NCI-H1105 treated with DMSO at 0.1 percent for 48 hours (cell line): ENCODE measurements at places on chromosomes 3 and 15.
A peak's percentile ranks its signal among the peaks of the same experiment; 100 is the strongest.

DNA sequence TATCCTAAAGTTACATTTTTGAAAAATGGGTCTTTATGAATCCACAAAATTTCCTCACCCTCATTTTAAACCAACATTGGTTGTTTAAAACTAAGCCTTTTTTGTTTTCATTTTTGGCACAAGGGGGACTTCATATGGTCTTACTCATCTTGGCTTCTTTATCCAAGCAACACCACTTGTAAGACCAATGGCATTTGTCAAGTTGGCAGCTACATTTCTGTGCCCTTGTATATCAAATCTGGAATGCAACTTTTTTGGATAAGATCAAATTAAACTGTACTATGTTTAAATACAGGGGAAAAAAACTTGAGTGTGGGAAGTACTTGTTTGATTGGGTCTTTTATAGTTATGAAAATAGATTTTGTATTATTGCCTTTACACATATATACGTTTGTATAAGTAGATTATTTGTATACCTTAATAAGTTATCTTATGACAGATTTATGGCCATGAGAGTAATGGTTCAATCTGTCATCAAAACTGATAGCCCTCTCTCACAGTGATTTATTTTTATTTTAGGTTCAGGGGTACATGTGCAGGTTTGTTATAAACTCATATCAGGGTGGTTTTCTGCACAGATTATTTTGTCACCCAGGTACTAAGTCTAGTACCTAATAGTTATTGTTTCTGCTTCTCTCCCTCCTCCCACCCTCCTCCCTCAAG lies 43.4 kb downstream of the GPR160 start:
- DNase-seq = no peak

- DNase-seq = no peak
These were observed 10.3 kb downstream of the DZIP3 start for GRCh38 chr3:108599677-108600409.

DNA sequence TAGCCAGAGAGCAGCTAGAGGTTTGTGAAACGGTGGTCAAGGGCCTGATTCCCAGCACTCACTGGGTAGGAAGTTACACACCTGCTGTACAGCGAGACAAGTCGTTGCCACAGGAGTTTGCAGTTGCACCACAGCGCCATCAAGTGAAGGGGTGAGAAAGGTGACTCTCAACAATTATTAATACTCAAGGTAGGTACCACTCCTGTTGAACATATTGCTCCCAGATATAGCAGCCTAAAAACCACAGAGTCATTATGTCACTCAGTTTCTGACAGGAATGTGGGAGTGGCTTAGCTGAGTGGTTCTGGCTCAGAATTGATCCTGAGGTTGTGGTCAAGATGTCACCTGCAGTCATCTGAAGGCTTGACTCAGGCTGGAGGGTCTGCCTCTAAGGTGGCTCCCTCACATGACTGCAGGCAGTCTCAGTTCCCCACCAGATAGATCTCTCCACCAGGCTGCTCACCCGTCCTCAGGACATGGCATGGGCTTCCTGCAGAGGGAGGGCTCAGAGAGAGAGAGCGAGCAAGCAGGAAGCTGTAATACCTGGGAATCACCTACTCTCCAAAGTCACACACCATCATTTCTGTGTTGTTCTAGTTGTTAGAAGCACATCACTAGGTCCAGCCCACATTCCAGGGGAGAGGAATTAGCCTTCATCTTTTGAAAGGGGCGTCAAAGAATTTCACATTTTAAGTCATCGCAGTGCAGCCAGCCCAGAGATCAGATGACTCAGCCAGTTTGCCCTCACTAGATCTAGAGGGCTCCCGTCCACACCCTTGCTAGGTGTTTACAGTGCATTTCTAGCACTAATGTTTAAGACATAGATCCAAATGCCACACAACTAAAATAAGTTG lies 17.0 kb upstream of the ANO10 start:
- DNase-seq = no peak

GRCh38 chr3:31433679-31433992 lies 99.1 kb upstream of the STT3B start:
- DNase-seq = no peak

DNA sequence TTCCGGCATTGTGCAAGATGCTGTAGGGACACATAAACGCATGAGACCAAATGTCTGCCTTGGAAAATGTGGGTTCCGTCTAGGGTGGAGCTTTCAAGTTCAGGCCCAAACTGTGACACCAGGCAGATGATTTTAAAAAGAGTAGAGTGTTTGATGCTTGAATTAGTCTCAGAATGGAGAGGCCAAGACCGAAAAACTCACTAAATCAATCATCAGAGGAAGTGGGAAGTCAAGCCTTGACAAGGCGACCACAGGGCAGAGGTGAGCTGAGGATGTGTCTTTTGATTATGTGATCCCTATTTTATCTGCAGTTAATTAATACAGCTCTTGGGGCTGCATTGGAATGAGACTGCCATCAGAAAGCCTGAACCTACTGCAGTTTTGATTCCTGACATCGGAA lies 275.4 kb downstream of the ABHD5 start:
- DNase-seq = no peak

DNA sequence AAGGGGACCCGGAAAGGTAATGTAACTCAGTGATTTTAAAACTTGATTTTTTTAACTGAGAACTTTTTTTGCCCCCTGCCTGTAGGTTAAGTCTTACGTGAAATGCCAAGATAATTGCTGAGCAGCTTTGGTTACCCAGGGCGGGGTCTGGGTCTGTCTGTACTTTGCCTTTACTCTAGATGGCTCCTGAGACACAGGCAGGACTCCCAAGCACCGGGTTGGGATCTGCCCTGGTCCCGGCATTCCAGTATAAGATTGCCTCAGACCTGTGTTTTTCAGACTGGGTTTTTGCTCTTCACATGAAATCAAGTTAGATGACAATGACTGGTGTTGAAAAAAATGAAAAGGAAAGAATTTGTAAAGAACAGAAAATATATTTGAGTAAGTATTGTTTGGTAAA lies 40.3 kb downstream of the WDR76 start:
- no peak for DNase-seq

- DNase-seq = no peak
These were observed 4.7 kb downstream of the LINGO1 start for GRCh38 chr15:77628010-77628409.

DNA sequence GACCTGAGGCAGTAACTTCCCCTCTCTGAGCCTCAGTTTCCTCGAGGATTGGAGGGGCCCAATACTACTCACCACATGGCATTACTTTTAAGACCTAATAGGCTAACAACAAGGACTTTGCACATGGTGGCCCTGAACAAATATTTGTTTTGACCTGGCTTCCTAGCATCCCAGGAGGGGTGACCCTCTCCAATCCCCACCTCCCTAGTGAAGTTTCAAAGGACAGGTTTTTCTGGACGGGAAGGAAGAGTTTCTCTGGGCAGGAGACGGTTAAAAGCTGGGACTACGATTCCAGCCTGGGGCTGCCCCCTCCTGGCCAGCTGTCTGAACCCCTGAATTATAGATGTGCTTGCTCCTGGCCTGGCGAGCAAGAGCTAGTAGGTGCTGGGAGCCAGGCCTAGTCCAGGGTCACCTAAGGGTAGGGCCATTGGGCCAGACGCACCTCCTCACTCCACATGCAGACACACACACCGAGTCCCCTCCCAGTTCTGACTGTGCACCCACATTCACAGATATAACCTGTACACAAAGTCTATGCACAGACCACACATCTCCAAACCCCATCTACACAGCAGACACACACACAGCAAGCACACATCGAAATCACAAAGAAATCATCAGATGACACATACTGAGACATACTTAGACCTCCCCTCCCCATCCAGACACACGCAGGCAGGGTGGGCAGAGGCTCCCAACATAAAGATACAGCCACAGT lies 2.7 kb upstream of the ISL2 start:
- no peak for DNase-seq

DNA sequence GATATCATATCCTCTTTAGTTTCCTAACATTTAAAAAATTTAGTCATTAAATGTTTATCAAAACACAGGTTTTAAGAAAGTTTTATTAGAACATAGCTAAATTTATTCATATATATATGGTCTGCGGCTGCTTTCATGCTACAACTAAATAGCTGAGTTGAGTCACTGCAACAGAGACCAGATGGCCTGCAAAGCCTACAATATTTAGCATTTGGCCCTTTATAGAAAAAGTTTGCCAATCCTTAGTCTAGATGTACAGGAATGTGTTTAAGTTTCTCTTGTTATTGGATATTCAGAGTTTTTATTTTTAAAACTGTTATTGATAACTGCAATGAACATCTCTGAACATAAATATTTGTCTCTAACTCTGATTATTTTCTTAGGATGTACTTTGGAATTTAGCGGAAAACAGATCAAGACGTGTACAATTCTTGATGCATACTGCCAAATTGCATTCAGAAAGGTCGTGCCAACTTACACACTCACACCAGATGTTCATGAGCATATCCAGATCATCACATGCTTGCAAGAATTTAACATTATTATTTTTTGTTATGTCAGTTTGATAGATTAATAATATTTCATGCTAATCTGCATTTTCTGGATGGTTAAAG lies 157.9 kb downstream of the STAC start:
- no peak for DNase-seq

GRCh38 chr3:180329187-180329586 lies 272.8 kb upstream of the TTC14 start:
- no peak for DNase-seq

GRCh38 chr15:75620841-75621391 lies 4.6 kb downstream of the SNUPN start:
- DNase-seq = no peak

DNA sequence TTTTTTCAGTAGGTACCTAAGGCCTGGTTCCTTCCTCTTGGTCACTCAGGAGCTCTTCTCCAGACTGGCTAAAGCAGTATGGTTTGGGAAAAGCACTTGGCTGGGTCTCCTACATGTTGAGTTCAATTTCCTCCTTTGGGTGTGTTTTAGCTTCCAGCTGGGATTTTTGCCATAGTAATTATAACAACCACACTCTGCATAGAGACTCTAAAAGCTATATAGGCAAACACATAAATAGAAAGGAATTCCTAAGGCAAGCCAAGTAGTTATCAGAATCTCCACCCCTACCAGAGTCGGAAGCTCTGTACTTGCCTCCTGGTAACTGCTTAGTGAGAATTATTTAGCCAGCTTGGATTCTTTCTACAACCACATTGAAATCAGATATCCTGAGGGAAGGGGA lies 48.6 kb downstream of the FOXL2 start:
- no peak for DNase-seq

GRCh38 chr15:75446151-75446550 lies 5.3 kb downstream of the SIN3A start:
- DNase-seq = no peak

- DNase-seq = no peak
These were observed 339.9 kb upstream of the RBMS3 start for GRCh38 chr3:28940994-28941393.

- peak; percentile 39 for DNase-seq
These were observed 70.6 kb downstream of the GAP43 start for GRCh38 chr3:115693868-115694267.

- no peak for DNase-seq
These were observed 35.7 kb downstream of the IQCH start for GRCh38 chr15:67290319-67290718.

DNA sequence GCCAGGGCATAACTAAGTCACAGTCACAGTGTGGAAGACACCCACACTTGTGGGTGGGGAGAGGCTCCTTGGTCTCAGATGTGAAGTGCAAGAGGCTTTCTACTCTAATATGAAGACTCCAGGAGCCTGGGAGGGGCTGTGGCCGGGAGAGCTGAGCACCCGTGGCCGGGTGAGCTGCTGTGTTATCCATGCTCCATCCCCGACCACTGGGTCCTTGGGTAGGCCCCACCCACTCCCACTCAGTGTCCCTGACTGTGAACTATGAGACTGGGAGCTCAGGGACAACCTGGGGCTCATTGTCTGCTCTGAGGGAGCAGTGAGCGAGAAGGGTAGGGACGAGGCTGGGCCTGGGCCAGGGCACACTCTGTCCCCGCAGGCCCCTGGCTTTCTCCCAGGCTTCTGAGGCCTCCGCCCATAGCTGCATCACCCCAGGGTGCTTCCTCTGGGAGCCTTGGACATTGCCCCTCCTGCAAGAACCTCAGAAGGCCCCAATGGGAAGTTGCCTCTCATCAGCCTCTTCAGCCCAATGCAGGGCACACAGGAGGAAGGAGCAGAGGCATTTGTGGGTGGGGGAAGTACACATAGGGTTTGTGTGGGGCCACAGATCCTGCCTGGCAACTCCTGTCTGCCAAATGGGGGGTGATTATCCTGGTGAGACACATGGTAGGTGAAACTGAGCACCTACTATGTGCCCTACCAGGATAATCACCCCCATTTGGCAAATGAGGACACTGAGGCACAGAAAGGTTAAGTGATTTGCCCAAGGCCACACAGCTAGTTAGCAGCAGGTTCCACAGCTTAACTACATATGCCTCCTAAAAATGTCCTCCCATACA lies 2.4 kb downstream of the ANPEP start:
- no peak for DNase-seq

DNA sequence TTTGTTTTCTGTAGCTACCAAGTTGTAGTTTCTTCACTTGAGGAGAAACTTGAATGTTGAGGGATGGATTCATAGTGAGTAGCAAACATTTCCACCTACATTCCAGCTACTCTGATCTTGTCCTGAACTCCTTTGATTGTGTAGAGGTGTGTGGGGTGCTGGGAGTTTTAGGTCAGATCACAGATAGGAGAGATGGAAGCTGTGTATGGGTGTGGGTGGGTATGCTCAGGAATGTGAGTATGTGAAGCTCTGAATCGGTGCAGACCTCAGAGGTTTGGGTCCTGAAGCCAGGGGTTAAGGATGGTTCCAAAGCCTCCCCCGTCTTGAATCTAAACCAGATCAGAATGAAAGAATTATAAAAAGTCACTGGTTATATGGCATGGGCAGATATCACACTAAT lies 52.6 kb upstream of the VILL start:
- DNase-seq = no peak

DNA sequence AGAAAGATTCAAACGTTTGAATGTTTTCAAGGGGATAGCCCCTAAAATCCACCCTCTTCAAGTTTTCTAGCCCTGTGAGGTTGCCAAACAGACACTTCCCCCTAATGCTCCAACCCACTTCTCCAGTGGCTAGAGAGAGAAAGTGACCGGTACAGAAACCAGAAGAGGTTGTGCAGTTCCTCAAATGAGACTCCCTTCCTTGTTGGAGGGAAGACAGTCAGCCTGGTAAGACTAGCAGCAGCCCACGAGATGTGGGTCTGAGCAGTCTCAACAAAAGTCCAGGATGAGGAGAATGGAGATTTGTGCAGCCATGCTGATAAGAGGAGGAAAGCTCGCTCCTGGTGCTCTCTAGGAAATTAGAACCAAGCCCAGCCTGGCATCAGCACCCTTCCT lies 222.8 kb upstream of the TPRG1 start:
- DNase-seq = no peak

DNA sequence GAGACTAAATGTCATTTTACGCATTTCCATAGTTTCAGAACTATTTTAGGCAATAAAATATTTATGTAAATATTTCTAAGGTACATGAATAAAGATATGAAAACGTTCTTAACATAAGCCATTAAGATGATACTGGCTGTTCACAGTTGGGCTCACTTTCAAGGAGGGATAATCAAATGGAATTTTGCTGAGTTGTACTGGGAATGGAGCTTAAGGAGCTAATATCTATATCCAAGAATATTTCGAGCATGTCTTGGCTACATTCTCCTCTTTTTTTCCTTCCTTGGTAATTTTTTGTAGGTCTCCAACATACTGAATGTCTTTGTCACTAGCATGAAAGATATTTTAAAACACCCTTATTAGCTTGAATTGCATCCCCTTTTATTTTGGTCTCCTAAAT lies 383.4 kb downstream of the RAP2B start:
- DNase-seq = no peak

- DNase-seq = no peak
These were observed 319.1 kb downstream of the LPP start for GRCh38 chr3:188473045-188473444.

- no peak for DNase-seq
These were observed 278.3 kb upstream of the ICE2 start for GRCh38 chr15:60757273-60757672.
